ENCODE measurements at places on chromosomes 7 and 10.

- peak; percentile 51 for DNase-seq
Observed at GRCh38 chr7:18873734-18874336, 243.6 kb downstream of the TWIST1 start.

GRCh38 chr7:34157137-34157536, 251.8 kb downstream of the BMPER start:
- no peak for DNase-seq

GRCh38 chr10:7084280-7085005, 326.4 kb downstream of the SFMBT2 start:
- DNase-seq = no peak

GRCh38 chr7:34886856-34887255, 150.4 kb downstream of the DPY19L1 start:
- DNase-seq = no peak

DNA sequence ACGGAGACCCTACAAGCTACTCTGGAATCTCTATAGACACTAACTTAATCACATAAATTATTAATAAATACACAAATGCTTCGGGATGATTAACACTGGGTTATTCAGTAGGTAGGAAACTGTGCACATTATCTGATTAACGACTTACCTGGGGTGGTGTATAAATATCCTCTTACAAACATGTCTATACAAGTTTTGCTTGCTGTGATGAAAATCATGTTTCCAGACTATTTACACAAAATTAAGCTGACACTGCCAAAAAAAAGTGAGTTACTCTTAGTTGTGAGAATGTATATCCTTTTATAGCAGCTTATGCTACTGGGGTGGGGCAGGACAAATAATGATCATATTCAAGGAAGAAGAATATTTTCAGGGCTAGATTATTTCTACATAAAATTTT, 314.6 kb downstream of the C7orf25 start:
- DNase-seq = no peak

GRCh38 chr7:1283337-1283736, 50.7 kb downstream of the UNCX start:
- no peak for DNase-seq

DNA sequence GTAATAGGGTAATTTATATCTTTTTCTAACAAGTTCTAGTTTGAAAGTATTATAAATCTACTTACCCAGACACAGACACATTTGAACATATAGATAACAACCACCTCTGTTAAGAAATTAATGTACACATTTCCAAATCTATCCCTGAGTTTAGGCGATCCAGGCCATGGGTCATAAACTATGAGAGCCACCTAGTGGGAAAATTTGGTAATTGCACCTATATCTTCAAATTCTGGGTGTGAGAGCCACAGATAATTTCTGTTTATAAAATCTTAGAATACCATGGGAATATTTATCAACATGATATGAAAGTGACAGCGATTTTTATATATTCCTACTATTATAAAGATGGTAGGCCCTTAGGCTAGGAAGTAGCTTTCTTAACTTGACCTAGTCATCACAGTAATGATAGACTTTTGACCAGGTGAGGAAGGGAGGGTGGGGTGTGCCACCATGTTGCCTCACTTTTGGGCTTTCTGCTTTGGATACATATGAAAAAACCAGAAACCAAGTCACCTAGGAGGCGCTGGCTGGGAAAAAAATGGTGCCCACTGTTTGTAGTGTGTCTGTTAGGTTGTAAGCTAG, 8.0 kb upstream of the EPHA1 start:
- DNase-seq = no peak

DNA sequence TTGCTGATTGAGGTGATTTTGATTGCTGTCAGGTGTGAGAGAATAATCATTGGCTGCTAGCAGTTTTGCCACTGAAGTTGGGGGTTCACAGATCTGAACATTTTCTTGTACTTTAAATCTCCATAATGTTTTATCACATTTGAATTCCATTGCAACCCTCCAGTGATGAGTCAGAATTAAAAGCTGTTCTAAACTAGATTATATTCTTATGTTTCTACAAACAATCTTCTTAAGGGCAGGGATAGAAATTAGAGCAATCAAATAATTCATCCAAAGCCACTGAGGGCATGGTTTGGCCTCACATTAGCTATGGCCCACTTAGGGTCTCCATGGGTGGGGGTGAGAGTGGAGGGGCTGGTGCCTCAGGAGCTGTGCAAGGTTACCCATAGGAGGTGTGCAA, 53.0 kb upstream of the RPA3 start:
- no peak for DNase-seq

- DNase-seq = no peak
Observed at GRCh38 chr7:128671992-128672391, at the start of gene GARIN1A. Gene GARIN1A (plus strand): TSS chr7:128672292. CDS start chr7:128672398, 106 bp downstream.

GRCh38 chr10:66844176-66844942, 81.5 kb upstream of the LRRTM3 start:
- no peak for DNase-seq

Measured in H9 (cell line).